ENCODE measurements at places on chromosomes 12 and 14.
A peak's percentile ranks its signal among the peaks of the same experiment; 100 is the strongest.

DNA sequence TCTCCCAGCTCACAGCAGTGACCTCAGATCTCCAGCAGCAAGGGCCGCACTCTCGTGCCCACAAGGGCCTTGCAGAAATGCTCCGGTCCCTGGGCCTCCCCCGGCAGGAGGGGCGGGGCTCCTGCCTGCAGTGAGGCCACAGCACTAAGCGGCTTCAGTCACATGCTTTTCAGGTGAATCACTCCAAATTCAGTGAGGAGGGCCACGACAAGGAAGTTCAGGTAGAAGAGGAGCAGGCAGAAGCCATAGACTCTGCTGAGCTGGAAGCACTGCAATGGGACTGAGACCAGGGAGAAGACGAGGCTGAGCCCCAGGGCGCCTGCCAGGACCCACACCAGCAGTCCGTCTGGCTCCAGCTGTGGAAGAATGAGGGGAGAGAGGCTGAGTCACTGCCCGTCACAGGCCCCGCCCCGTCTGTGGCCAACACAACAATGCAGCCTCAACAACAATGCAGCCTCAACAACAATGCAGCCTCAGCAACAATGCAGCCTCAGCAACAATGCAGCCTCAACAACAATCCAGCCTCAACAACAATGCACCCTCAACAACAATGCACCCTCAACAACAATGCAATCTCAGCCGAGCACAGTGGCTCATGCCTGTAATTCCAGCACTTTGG, 35.2 kb downstream of the SLC8B1 start:
- DNase-seq, result peak; percentile 84

DNA sequence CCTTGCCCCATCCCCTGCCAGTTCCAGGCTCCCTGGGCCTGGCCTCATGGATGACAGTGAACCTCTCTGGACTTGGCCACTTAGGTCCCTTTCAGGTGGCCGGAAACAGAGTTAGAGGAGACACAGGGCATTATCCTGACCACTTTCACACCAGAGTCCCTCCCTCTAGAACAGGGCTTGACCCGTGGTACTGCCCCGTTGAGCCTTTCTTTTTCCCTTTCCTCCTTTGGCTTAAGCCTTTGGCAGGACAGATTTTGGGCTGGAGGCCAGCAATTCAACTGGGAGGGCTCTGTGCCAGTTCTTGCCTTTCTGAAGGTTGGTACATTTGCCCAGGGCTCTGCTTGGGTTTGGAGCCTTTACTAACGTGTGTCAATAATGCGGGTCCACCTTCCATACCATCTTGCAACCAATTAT, 22.8 kb downstream of the TPCN1 start:
- DNase-seq, result no peak

- no peak for DNase-seq
Measured at GRCh38 chr12:93442411-93443340, 929 bp upstream of the UBE2N start.

DNA sequence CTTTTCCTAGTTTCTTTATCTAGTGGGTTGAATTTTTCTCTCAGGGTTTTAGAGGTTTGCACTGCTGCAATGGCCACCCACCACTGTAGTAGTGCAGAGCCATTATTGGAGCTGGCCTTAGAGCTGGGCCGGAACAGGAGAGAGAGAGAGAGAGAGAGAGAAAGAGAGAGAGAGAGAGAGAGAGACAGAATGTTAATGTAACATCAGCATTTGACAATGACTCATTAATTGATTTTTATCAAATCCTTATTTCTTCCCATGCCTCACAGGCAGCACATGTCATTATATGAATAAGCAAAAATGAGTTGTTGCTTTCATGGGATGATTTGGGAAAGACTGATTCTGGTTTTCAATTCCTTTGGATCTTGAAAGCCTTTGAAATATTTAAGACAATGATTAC, 76.3 kb upstream of the PPP4R3A start:
- no peak for DNase-seq

- no peak for DNase-seq
Measured at GRCh38 chr14:65840118-65840751, 427.7 kb downstream of the FUT8 start.

DNA sequence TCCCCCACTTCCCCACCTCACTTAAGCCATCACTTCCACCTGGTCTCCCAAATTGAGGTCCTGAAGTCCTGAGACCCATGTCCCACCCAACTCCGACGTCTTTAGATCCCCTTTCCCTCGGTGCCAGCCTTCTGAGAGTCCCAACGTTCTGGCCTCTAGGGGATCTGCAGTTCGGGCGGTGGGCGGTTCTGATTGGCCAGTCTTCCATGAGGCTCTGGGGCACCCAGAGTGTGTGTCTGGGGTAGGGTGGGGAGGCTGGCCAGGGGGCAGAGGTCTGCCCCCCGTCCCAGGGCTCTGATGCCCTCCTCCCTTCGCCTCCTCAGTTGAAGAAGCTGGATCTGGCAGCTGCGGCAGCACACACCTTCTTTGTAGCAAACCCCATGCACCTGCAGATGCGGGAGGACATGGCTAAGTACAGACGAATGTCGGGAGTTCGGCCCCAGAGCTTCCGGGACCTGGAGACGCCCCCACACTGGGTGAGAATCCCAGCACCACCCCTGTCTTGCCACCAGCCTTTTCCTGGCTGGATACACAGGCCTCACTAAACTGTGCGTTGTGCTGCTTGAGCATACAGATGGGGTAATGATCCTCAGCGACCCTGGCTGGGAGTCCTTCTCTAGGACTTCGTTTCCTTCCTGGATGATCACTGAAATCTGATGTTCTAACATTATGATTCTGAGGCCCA, 1.5 kb downstream of the P3H3 start:
- DNase-seq, result no peak

DNA sequence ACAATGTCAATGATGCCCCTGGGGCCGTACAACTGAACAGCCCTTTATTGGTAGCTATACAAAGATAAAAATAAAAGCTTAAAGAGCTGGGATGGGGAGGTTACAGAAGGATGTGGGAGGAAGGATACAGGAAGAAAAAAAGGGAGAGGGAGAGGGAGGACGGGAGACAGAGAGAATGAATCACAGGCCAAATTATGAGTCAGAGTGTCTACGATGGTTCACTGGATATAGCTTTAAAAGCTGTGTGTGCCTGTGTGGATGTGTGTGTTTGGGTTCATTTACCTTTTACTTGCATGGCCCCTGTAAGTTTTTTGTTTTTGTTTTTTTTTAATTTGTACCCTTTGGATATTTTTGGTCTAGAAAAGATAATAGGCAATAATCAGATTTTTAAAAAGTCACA, 111.9 kb downstream of the CCDC60 start:
- no peak for DNase-seq

GRCh38 chr12:10607885-10608458, 5.4 kb downstream of the MAGOHB start:
- peak; percentile 15 for DNase-seq

- DNase-seq, result no peak
Measured at GRCh38 chr12:93589081-93589480, 16.6 kb downstream of the SOCS2 start.

DNA sequence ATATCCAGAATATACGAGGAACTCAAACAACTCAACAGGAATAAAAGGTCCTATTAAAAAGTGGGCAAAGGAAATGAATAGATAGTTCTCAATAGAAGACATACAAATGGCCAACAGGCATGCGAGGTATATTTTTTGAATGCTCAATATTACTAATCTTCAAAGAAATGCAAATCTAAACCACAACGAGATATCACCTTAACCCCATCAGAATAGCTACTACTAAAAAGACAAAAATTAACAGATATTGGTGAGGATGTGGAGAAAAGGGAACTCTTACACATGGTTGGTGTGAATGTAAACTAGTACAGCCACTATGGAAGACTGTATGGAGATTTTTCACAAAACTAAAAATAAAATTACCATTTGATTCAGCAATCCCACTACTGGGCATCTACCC, 99.2 kb downstream of the TMEM260 start:
- DNase-seq, result no peak

GRCh38 chr14:99473458-99473857, 7.2 kb downstream of the SETD3 start:
- no peak for DNase-seq

DNA sequence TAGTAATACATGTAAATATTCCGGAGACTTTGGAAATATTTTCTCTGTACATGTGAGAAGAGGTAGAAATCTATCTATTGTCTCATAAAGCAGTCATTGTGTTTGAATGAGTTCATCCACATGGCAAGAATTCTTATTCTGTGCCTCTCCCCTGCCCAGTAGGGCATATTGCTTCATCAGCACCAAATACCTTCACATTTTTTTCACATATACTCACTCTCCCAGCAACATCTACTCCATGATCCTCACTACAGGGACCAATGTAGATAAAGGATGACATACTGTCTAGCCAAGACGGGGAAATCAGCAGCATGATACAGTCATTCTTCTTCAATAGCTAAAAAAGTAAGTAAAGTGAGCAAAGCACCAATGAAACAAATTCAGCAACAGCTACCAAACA, 1.3 kb upstream of the TAS2R14 start:
- DNase-seq, result no peak

DNA sequence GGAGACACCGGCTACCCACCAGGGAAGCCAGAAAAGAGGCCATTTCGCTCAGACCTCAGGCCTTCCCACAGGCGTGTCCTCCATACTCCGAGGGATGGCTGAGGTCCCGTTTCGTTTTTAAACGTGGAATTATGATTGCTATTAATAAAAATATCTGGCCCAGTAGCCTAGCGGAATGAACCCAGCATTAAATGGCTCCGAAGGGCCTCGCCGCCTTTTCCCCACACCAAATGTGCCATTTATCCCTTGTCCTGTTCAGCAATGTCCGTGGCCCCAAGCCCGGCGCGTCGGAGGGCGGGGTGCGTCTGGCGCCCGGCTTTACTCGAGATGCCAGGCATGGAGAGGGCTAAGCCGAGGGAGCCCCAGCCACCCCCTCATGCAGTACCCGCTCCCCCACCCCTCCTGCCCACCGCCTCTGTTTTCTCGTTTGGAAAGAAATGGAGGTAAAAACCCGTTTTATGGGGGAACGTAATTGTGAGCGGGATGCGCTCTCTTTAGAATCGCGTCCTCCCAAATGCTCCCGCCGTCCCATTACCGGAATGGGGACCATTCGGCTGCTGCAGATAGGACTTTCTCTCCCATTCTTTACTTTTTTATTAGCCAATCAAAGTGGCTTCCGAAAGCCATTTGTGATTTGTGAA, 5.7 kb downstream of the HOXC8 start:
- no peak for DNase-seq

DNA sequence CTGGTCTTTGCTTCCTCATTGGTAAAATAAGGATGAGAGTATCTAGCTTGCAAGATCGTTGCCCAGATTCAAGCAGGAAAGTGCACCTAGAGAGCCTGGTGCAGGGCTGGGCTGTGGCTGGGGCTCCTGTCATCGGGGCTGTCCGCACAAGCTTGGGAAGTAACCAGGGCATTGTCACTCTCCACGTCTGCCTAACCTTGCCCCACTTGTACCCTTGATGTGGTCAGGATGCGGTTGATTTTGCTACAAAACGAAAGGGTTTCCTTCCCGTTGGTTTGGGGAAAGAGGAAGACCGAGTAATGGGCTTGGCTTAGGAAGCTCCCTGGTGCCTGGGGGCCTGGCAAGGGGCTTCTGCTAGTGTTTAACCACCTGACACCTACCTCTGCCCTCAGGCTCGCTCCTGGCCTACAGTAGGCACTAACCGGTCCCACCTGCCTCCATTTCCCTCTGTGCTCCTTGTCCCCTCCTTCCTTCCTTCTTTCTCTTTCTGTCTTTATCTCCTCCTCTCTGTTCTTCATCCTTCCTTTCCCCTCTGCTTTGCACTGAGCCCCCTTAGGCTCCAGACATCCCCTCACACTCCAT, 21.8 kb downstream of the MVK start:
- DNase-seq, result no peak

- DNase-seq, result no peak
Measured at GRCh38 chr14:26719514-26719913, 121.7 kb upstream of the NOVA1 start.
